ENCODE measurements at places on chromosomes 1 and 21.

DNA sequence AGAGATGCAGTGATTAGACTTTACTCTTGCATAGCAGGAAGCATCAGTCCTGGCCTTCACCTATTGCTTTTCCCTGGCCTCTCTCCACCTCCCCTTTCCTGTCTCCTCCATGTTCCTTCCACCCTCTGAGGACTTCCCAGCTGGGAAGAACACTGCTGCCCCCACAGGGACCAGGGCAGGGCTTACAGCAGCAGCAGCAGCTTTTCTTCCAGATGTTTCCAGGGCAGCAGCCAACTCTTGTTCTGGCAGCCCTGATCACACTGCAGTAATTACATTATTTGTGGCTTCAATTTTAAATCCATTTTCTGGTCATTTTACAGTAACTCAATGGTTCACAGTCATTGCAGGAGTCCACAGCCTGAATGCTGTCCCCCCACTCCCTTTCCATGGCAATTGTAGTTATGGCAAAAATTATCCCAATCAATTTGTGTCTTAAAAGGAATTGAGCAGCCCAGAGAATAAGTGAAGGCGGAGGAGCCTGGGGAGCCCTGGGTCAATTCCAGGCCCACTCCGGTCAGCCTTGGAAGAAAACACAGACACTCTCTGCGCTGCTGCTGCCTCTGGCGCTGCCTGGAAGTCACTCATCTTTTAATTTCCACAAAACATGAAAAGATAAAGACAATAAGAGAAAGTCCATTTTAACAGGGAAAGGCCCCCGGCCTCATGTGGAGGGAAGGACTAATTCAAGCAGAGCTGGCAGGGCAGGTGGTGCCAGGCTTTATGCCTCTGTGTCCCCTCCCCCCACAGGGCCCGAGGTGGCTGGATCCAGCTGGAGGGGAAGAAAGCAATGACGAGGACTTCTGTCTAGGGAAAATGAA lies 148.6 kb downstream of the GRIK3 start:
- no peak for DNase-seq

GRCh38 chr1:16076031-16076864 lies 2.8 kb upstream of the FAM131C start:
- no peak for DNase-seq

GRCh38 chr1:56411484-56412180 lies 167.7 kb downstream of the PLPP3 start:
- no peak for DNase-seq

DNA sequence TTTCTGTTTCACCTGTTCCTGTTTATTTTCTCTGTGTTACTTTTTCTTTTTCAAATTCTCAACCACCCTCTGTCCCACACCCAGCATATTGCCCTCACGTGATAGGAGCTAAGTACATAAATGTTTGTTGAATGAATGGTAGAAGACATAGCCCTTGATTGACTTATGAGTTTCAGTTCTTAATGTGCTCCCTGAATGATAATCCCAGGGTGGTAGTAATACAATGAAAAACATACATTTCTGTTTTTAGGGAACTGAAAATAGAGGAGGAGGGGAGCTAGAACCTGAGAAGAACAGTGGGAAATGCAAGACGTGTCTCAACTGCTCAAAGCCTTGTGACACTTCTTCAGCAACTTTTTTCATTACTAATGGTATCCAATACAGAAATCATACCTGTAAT lies 147.1 kb downstream of the SPATA46 start:
- no peak for DNase-seq

GRCh38 chr1:59570524-59570923 lies 244.2 kb upstream of the HOOK1 start:
- DNase-seq: no peak

DNA sequence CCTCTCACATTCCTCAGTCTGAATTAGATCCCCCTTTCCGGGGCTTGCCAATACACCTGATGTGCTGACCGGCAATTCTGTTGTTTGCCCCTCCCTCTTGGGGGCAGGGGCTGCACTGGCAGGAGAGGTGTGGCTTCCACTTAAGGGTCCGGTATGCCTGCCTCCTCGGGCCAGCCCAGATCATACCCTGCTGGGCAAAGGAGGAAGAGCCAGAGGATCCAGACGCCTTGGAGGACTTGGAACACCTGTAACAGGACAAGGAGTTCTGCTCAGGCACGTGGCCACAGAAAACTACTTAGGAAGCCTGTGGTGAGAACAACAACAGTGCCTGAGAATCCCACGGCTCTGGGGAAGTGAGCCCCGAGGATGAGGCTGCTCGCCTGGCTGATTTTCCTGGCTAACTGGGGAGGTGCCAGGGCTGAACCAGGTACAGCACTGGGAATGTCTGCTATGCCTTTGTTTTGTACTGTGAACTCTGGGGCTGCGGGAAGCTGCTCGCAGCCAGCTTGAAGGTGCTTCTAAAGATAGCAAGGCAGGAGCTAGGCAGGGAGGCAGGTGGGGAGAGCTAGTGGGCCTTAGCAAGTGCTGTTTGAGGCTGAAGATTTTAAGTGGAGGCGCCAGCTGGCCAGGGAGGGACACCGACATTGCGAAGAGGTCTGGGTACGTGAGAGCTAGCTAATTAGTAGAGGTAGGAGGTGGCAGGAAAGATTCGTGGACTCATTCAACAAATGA lies at the start of gene SMPDL3B:
Gene SMPDL3B (plus strand): TSS at position 183 of the 732 bp plus-strand sequence. CDS start 184 bp downstream, at position 367.
- DNase-seq: peak; percentile 44

DNA sequence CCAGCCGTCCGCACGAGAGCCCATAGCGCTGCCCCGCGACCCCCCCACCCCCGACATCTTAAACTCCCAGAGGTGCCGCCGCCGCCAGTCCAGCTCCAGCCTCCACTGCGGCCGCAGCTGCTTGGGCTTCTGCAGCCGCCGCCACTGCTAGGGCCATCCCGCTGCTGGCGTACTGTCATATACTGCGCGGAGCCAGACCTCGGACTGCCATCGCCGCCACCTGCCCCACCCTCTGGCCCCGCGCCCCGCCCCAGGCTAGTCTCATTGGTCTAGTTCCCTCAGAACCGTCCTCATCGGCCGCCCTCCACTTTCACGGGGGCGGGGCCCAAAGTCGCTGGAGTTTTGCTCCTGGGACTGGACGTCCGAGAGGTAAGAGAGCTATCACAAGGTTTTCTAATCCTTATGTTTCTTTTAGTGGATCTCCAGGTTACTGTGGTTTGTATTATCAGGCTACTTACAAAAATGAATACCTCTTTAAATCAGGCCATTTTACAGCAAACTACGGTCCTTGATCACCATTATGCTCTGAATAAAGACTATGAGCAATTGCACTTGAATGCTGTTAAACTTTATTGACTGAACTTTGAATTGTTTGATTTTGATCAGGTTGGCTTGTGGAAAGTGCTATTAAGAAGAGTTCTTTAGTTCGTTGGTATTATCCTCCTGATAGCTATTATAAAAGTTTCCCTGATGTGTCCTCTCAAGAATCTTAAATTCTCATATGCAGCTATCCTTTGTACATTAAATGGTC lies 2.8 kb upstream of the CD1D start:
- DNase-seq: peak; percentile 26

DNA sequence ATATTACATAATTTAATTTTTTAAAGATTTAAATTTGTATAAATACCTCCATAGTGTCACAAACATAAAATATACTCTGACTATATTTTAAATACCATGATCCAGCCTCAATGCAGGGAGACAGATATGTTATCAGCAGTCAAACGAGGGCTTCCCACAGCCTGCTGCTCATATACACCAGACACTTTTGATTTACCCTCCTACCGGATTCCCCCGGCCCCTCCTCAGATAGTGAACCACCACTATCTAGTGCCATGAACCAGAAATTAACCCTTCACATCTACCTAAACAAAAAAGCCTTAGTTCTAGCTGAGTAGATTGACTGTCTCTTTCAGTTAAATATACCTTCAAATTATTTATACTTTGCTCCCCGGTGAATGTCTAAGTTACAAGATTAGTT lies 52.4 kb upstream of the C1orf53 start:
- DNase-seq: no peak

DNA sequence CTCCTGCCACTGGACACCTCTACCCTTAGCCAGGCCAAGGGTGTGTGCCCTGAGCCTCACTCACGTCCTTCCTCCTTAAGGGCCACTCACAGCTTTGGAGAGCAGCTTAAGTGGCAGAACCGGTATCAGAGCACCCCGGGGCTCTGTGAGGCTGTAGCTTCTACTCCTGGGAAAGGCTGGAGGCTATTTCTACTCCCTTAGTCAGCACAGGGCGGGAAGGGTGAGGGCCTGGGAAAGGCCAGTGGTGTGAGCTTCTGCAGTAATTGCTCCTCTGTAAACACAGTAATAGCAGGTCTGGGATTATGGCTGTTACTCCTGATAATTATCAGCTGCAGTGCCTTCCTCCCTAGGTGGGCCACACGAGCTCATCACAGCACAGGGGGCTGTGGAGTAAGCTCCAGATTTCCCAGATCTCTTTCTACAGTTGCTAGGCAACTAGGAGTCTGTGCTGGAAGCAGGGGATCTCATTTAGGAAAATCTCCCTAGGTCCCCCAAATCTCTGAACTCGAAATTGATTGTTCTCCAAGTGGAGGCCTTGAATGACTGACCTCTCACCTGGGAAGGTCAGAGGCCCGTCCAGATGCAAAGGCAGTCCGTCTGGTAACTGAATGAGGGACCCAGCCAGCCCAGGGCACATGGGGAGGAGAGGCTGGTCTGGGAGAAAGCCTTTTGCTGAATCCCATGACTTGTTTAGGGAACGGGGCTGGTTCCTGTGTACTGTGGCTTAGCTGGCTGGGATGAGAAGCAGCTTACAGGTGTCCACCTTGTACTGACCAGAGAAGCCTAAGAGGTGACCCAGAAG lies 29.3 kb downstream of the IER5 start:
- no peak for DNase-seq

- no peak for DNase-seq
Observed at GRCh38 chr1:205225901-205226765, 1.6 kb upstream of the TMCC2 start.

- no peak for DNase-seq
Observed at GRCh38 chr1:17653728-17654351, 101.3 kb upstream of the ACTL8 start.

GRCh38 chr1:9293533-9294404 lies 1.1 kb downstream of the SPSB1 start:
- no peak for DNase-seq

DNA sequence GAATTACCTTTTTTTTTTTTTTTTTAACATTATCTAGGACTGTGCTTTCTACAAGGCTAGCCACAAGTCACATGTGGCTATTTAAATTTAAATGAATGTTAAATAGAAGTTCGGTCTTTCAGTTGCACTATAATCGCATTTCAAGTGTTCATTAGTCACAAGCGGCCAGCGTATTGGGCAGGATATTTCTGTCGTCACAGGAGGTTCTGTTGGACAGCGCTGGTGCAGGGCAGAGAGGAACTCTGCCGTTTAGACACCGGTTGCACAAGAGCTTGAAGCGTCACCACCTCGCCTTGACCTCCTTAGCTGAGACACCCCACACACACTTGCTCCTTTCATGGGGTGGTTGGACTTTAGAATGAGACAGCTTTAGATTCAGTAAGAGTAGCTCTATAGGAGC lies 64.1 kb downstream of the BACE2 start:
- no peak for DNase-seq

- DNase-seq: no peak
Observed at GRCh38 chr1:210978316-210978973, 155.5 kb downstream of the KCNH1 start.

DNA sequence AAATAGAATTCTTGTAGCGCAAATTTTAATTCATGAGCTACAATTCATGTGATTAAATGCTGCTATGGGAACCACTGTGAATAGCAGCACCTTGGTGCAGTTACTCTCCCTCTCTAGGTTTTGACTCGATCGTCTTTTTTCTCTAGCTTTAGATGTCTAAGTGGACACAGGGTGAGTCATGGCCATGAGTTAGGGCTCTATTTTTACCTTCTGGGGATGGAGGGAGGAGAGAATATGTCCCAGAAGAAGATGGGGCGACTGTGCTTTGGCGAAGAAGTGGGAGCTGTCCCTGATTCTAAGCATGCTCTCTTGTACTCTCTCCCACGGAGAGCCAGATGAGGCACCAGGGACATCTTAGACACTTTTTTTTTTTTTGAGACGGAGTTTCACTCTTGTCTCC lies 1.6 kb upstream of the OR2B11 start:
- DNase-seq: no peak

- DNase-seq: no peak
Observed at GRCh38 chr1:244322791-244323521, 128.8 kb downstream of the ADSS2 start.

GRCh38 chr1:116909512-116910378 lies at the start of gene PTGFRN:
TSS of gene PTGFRN (plus strand) at chr1:116909916. CDS start at chr1:116910204, 288 bp downstream.
- no peak for DNase-seq

DNA sequence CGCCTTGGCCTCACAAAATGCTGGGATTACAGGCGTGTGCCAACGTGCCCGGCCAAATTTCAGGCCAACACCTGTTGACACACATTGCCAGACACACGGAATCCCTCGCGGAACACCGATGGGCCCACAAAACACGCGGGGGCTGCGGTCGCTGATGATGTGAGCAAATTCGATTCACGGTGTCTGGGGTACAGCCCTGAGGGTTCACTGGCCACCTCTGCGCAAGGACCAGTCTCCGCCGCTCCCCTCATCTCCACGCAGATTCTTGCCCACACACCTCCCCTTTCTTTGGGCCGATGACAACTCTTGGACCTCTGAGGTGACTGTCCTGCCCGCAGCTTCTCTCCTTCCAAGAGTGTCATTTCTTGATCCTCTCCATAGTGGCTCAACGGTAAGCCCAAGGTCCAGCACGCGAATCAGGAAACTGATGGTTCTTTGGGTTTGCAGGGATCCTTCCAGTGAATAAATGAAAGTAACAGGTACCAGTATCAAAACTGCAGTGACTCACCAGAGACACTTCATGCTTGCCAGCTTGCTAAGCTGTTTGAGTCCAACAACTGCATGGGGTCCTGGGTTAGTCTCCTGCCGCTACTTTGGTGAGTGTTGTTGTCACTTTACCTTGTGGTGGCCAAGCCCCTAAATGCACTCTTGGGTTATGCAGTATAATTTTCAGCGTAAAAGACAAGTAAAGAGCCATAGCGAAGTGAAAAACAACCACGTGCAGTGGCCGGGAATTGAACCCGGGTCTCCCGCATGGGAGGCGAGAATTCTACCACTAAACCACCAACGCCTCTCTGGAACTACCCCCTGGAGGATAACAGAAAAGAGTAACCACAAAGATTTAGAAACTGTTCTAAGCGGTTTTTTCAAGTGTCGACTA lies 11.0 kb upstream of the RNU1-3 start:
- no peak for DNase-seq

- DNase-seq: no peak
Observed at GRCh38 chr1:19750101-19750881, 49.4 kb downstream of the TMCO4 start.

DNA sequence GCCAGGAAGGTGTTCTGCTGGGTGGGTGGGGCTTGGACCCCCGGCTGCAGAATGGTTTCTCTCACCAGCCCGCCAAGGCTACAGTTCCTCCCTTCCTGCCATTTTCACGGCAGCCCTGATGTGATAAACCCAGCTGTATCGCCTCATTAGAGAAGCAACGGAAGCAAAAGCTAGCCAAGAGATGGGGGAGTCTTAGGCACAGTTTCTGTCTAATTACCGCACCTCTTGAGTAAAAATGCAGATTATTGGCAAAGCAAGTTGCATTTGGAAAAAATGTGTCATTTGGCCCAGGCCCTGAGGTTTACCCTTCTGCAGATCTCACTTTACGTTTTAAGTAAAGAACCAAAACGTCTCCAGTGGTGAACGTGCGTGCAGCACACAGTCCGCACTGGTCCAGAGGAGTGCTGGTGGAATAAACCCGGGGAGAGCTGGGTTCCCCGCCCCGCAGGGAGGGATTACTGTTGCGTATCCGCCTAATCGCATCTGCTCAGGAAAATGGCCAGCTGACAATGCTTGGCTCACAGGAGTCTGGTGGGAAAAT lies 109.9 kb downstream of the GALNT2 start:
- DNase-seq: no peak

GRCh38 chr1:67484492-67484891 lies 54.3 kb upstream of the SERBP1 start:
- DNase-seq: no peak

- DNase-seq: no peak
Observed at GRCh38 chr1:89149229-89149628, 23.3 kb upstream of the GBP2 start.

Data from NCI-H187 (cell line).